ENCODE measurements at places on chromosomes 16 and 17.

DNA sequence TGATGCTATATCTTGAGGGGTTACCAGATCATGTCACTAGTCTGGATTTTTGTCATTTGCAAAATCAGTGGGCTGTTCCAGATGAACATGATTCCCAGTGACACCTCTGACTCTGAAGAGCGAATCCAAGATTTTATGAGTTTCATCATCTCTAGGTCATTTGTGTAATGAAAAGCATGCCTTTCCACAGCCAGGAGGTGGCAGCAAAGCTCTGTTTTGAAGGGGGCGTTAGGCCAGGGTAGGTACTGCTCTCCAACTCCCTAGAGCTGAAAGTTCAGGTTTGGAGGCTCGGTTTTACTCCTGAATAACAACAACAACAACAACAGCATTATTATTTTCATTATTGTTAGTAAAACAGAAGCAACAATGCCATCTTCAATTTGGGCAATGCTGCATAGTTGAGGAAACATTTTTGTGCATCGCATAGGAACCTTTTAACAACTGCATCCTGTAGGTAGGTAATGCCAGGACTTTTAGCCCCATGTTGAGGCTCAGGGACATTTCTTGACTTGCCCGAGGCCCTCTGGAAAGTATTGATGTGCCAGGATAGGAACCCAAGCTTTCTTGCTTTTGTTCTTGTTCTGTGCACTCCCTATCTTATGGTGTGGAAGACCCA is 77.0 kb downstream of the MYH13 start:
- DNase-seq, result no peak

DNA sequence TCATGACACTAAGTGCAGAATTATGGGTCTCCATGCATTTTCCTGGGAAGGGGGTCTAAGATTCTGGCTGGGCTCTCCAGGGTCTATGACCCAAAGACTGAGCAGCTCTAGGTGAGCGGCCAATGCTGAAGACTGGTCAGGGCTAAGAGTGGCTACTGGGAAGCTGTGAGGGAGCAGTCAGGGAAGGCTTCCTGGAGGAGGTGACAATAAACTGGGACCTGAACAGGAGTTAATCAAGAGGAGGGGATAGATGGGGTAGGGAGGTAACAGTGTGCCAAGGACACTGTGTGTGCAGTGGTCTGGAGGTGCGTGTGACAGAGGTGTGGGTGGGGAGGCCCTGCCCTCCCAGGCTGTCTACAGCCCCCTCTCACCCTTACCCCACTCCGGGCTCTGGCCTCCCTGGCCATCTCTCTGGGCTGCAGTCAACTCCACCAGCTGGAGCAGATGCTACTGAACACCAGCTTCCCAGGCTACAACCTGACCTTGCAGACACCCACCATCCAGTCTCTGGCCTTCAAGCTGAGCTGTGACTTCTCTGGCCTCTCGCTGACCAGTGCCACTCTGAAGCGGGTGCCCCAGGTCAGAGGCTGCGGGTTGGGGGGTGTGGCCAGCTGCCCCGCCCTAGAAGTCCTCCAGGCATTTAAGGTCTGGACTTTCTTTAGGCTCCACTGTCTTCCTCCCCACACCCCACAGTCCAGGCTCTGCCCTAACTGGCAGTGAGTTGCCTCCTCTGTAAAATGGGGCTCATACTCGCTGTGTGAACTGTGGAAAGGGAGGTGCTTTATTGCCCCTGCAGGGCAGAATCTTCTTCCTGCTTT is 20.4 kb downstream of the ADGRG5 start:
- DNase-seq, result no peak

- no peak for DNase-seq
Measured at GRCh38 chr17:68587847-68588246, 13.3 kb downstream of the FAM20A start.

DNA sequence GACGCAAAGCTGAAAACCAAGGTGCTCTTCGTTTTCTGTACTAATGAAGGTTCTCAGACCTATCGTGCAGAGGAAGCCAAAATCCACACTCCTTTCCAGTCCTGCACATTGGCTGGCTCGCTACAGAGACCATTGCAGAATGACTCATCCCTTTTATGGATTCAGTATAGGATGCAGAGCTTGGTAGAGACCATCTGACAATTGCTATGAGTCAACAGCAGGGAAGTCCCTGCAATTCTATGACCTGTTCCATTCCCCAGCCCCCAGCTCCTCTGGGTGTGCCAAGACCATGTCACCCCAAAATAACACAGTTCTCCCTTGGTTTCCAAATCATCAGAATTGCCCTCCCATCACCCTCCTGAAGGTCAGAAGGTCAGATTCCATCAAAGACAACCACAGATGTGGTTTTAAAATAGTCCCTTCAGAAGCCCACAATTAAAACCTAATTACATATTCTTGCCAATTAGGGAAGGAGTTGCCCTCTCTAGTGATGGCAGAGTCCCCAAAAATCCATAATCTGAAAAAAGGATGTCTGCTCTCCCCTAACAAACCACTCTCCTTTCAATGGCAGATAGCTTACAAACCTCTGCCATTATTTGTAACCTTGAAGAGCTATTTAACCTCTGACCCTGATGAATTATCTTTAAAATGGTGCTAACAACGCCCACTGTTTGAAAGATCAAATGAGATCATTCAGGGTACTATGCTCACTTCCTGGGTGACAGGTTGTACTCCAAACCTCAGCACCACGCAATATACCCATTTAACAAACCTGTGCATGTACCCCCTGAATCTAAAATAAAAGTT is 108.2 kb upstream of the RBBP6 start:
- no peak for DNase-seq

- DNase-seq, result no peak
Measured at GRCh38 chr16:1424028-1424427, 3.5 kb upstream of the UQCC4 start.

DNA sequence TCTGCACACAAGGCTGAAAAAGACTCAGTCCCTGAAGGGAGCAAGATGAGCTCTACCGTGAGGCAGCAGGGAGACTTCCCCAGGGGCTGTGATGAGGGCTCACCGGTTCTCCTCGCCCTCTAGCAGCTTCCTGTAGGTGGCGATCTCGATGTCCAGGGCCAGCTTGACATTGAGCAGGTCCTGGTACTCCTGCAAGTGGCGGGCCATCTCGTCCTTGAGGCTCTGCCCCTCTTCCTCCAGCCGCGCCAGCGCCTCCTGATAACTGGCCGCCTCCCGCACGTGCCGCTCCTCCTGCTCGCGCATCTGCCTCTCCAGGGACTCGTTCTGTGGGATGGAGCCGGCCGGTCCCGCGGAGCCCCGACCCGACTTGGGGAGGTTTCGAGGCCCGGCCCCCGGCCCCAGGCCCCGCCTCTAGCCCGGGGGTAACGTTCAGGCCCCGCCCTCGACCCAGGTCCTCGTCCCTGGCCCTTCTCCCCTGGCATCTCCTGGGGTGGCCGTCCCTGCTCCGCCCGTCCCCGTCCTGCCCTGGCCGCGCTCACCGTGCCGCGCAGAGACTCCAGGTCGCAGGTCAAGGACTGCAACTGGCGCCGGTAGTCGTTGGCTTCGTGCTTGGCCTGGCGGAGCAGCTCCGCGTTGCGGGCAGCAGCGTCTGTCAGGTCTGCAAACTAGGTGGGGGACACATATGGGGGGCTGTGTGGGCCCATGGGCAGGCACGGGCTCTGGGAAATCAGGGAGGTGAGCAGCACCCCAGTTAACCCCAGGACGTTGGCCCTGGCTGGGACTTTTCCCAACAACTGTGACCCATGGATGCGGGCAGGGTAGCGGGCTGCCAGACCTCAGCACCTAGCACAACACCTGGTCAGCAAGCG is 3.9 kb downstream of the GFAP start:
- DNase-seq, result no peak

- peak; percentile 14 for DNase-seq
Measured at GRCh38 chr16:67000384-67001351, 12.3 kb downstream of the CES4A start.

GRCh38 chr16:23514381-23515152 is 4.3 kb upstream of the GGA2 start:
- no peak for DNase-seq

DNA sequence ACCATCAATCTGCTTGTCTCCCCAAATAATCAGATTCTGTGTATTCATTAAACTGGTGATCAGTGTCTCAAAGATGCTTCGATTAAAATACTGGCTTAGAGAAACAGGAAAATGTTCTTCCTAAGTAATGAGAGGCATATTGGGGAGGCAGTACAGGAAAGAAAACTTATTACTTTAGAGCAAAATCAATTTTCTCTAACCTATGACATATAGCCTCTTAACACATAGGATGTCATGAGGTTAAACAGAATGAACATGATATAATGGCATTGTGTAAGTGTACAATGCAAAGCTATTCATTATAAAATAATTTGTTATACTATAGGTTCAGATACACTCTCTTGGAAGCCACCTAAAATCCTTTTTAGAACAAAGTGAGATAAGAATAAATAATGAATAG is 819.3 kb downstream of the KCNJ2 start:
- DNase-seq, result no peak

- no peak for DNase-seq
Measured at GRCh38 chr16:26078716-26079355, 387.1 kb downstream of the HS3ST4 start.

DNA sequence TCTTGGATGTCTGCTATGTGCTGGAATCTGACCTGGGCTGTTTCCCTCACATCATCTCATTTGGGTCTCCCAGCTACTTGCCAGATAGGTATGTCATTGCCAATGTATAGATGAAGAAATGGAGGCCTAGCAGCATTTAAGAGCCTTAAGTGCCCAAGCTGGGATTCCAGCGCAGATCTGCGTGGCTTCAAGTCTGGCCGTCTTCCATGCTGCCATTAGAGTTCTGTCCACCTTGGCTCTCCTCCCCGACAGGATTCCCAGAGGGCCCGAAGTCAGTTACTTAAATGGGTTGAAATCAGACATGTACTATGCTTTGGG is 33.0 kb upstream of the CCR7 start:
- no peak for DNase-seq

- DNase-seq, result no peak
Measured at GRCh38 chr16:16157166-16157565, 66.1 kb downstream of the ABCC6 start.

DNA sequence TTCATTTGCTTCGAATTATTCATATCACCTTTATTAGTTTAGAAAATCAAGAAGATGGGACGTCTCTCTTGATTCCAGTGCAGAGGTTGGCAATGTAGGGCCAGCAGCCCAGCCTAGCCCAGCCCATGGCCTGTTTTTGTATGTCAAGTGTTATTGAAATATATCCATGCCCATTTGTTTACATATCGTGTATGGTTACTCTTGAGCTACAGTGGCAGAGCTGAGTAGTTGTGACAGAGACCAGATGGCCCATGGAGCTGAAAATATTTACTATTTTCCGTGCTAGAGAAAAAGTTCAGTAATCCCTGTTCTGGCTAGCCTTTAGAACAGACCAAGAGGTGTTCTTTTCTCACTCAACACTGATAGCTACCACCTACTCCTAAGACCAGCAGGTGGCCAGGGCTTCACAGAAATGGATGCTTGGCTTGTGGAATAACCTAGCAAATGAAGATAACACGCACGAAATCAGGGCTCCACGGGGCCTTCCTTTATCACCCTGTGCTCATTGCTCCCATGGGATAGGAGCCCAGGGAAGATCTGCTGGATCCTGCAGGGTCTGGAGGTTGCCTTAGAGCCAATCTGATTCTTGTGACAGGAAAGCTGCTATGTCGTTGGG is 123.2 kb upstream of the ANKFN1 start:
- no peak for DNase-seq

- no peak for DNase-seq
Measured at GRCh38 chr17:72972263-72972951, 120.1 kb downstream of the SLC39A11 start.

DNA sequence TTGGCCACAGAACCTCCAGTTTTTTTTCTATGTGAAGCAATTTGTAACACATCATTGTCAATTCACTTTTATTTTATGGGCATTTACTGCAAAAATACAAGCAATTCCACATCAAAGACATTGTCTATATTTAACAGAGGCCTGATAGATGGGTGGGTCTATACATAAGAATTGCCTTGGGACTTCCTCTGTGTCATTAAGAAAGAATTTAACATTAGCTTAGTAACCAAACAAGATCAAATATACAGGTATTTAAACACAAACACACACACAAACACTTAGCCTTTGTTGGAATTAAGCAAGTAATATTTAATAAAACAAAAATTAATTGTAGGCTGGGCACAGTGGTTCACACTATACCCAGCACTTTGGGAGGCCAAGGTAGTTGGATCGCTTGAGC is 4.3 kb upstream of the PITPNC1 start:
- DNase-seq, result no peak

DNA sequence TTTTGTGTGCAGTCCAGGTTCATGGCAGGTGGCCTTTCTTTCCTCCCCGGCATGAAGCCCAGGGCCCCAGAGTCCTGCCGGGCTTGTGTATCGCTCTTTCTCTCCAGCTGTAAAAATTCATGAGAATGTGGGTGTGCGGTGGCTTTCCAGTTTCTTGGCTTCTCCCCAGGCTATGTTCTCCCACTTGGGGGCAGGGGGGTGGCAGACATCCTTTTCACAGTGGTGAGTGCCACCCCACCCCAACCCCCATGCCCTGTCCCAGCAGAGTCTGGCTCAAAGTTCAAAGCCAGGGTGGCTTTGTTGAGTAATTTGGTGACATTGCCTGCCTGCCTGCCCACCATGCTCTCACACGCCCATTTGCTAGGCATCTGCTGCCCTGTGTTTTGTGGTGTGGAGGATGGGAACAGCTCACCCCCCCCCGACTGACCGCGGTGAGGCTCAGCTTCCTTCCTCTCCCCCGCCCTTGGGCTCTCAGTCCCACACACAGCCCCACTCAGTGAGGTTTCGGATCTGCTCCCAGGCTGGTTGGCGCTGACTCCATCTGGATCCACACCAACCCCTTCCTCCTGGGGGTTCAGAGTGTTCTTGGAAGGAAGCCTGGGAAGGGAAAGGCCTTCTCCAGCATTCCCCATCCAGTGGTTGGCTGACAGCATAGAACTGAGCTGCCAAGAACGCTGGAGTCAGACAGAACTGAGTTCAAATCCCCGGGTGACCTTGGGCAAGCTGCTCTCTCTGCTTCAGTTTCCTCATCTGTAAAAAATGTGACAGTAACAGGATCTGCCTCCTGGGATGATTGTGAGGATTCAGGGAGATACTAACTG is 36.0 kb downstream of the CHD9 start:
- DNase-seq, result no peak

DNA sequence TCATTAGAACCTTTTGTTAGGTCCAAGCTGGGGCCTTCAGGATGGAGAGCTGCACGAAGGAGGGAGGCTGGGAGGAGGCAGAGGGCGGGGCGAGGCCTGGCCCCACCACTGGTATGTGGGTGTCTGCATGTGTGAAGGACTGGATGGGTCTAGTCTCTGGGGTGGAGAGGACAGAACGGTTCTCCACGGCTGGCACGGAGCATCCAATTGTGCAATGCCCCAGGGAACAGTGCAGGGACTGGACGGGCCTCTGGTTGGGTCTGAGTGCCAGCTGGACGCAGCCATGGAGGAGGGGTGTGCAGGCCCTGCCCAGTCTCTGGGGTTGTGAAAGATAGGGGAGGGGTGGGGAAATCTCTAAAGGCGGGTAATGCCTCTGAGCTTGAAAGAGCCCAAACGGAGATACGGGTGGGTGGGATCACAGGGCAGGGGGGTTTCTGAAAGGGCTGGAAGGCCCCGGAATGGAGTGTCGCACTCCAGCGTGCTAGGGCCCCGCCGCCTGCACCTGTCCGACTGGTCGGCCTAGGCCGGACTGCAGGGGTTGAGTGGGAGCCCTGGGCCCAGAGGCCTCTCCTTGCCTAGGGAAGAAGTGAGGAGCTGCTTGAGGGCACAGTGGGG is 1.6 kb downstream of the PPL start:
- no peak for DNase-seq

- DNase-seq, result no peak
Measured at GRCh38 chr16:5069048-5069447, 2.6 kb upstream of the ALG1 start.

- DNase-seq, result no peak
Measured at GRCh38 chr16:82506692-82507670, 119.8 kb upstream of the CDH13 start.

- DNase-seq, result no peak
Measured at GRCh38 chr17:31067691-31068184, 27.0 kb upstream of the NF1 start.

Data from stimulated activated CD8-positive, alpha-beta memory T cell treated with anti-CD3 and anti-CD28 coated beads, Interleukin-15, amount 100 ng/mL, for 1 hour (primary cell).